ENCODE measurements at places on chromosomes 4 and X.

- peak; percentile 30 for DNase-seq
Observed at GRCh38 chr4:140637836-140638235, 69.1 kb upstream of the UCP1 start.

GRCh38 chr4:57981123-57981522, 870.9 kb upstream of the IGFBP7 start:
- no peak for DNase-seq

- DNase-seq: no peak
Observed at GRCh38 chrX:71532078-71532752, 689 bp upstream of the OGT start.

DNA sequence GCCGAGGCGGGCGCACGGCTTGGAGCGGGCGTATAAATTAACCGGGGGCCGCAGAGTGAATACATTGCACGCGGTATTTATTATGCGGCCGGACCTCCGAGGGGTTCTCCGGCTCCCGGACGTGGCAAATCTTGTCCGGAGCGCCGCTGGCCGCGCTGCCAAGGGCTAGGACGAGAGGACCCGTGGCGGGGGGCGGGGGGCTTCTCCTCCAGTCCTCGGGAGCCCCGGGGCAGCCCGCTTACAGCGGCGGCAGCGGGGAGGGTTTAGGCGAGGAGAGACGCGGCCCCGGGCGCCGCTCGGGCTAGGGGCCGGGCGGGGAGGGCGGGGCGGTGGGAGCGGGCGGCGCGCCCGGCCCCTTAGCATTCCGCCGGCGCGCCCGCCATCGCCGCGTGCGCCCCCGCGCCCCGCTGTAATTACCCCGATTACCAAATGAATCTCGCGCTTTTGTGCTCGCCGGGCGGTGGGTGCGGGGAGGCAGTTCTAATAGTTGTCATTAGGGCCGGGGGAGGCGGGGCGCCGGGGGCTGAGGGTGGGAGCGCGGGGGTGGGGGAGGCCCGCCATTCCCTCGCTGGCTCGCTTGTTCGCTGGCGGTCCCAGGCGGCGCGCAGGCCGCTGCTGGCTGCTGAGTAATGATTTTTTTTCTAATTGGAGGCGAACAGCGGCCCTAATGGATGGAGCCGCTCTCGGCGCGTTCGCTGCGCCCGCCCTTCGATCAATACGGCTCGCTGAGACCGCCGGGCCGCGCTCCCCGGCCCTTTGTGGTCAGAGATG, 276.6 kb downstream of the BCOR start:
- peak; percentile 8 for DNase-seq

- DNase-seq: no peak
Observed at GRCh38 chrX:57951666-57952319, 41.5 kb upstream of the ZXDA start.

- DNase-seq: no peak
Observed at GRCh38 chr4:91319556-91320268, 984.1 kb upstream of the GRID2 start.

GRCh38 chr4:124710015-124710741, 2.4 kb downstream of the ANKRD50 start:
- no peak for DNase-seq

DNA sequence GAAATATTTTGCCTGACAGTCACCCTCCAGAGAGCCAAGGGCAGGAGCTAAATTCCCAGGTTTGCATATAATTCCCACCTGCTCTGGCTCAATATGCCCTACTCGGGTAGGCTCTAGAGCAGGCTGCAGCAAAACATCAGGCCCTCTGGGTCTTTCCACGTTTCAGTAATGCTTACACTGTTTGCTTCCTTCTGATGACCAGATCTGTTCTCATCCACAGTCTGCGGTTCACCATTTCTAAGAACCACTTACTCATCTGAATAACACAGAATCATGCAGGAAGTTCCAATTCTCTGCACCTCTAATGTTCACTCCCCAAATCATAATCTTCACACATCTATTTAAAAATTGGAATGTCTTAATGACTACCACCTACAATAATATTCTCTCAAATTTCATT, 141.4 kb downstream of the PPP3CA start:
- DNase-seq: peak; percentile 46

- no peak for DNase-seq
Observed at GRCh38 chrX:131441033-131441432, 102.8 kb upstream of the OR13H1 start.

DNA sequence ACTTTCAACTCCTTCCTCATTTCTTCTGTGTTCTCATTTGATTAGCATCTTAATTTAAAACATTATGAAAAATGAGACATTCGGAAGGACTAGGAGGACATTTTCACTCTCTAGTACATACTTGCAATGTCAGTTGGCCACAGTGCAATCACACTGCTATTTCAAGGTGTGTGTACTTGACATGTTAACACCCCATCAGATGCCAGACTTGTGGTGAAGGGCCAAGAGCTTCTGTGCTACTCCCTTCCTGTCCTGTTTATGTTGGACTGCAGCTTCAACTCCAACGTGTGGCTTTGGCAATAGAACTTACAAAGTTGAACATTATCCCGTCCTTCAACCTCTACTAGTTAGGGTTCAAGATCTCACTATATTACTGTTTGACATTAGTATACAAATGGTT, 221.0 kb downstream of the PALLD start:
- DNase-seq: no peak

DNA sequence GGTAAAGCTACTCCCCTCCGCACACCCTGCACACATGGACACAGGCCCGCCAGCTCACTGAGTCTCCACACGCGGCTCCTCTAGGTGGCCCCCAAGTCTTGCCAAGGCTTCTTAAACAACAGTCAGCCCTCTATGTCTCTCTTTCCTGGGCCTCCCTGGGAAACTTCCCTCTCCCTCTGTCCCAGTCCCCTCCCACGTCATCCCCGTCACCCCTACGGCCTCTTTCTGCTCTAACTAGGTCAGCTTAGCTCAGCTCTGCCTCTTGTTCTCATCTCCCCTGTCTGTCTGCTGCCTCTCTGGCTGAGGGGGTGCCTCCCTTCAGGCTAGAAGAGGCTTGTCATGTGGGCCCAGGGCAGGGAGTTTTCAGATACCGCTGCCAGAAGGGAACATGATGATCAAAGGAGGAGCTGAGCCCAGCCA, 38.8 kb downstream of the SEPTIN6 start:
- no peak for DNase-seq

DNA sequence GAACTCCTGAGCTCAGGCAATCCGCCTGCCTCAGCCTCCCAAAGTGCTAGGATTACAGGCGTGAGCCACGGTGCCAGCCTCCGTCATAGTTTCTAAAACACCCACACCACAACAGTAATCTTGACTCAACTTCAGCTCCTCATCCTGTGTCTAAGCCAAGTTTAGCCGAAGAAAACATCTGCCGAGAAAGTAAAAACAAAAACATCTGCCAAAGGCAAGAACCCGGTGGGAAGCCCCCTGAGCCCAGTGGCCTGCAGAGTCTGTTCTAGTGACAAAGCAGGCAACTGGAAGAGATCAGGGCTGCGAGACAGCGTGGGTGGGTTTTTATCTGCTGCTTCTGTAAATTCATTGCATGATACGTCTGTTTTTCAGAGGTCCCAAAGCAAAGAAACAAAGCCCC, 26.6 kb upstream of the CD99 start:
- DNase-seq: no peak

- no peak for DNase-seq
Observed at GRCh38 chrX:123217077-123217476, 33.0 kb downstream of the GRIA3 start.

DNA sequence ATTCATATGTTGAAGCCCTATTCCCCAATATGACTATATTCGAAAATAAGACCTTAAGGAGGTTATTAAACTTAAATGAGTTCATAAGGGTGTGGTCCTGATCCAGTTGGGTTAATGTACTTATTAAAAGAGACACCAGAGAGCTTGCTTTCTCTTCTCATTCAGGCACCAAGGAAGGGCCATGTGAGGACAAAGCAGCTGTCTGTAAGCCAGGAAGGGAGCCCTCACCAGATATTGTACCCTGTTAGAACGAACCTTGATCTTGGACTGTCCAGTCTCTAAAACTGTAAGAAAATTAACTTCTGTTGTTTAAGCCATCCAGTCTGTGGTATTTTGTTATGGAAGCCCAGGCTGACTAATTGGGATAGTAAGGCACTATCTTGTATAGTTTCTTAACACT, 9.1 kb upstream of the YTHDC1 start:
- DNase-seq: no peak

DNA sequence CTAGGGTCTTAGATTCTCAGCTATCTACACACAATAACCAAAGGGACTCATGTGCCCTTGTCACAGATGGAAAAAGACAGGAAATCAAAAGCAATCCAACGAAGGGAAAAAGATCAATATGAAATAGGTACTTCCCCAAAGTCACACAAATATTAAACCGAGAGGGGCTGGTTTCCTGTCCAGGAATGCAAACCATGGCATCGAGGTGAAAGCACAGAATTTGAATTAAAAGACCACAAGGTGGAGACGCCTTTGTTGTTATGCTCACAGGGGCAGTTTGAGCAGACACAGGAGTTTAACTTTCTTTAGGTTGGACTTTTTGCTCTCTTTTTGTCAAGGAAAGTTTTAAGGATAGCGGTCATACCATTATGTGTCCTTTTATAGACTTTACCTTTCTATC, 14.3 kb downstream of the H2BW1 start:
- DNase-seq: no peak

GRCh38 chr4:119211867-119212233, 663 bp upstream of the USP53 start:
- no peak for DNase-seq

- no peak for DNase-seq
Observed at GRCh38 chr4:6881908-6882307, 27.7 kb upstream of the TBC1D14 start.

DNA sequence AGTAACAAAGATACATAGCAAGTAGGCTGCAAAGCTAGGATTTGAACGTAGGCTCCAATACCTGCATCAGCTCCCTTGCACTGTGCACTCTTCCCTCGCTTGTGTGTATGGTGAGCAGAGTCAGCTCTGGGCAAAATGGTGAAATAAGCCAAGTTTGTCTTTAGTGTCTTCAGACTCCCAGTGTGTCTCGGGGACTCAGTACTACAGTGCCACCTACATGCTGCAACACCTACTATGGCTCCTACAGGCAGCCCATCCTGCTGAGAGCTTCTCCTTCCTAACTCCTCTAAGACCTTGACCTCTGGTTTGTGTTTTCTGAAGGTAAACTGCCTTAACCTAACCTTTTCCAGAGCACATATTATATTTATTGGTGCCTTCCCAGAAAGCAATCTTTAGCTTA, 42.5 kb downstream of the RTL9 start:
- no peak for DNase-seq

DNA sequence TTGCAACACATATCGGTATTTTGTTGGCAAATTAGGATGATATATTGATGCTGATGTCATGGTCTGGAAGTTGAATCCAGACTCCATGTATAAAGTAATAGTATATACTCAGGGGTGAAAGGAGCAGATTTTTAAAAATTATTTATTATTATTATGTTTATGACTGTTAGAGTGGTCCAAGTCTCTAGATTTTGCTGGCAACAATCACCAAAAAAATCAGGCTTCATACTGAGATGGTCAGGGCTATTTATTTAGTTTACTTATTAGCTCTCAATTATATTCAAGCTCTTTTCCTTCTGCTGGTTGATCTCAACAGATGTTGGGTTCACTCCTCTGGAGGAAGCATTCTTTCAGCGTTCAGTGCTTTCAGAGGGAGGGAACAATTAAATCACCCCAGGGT, 73.9 kb upstream of the VCX3B start:
- DNase-seq: no peak

- DNase-seq: no peak
Observed at GRCh38 chr4:62822306-62822705, 1586.9 kb downstream of the TECRL start.

GRCh38 chr4:6109842-6110560, 90.3 kb downstream of the JAKMIP1 start:
- no peak for DNase-seq

GRCh38 chr4:120691106-120691505, 231.4 kb downstream of the PRDM5 start:
- DNase-seq: no peak

GRCh38 chr4:142778900-142779299, 67.2 kb downstream of the INPP4B start:
- no peak for DNase-seq

- DNase-seq: no peak
Observed at GRCh38 chr4:138911909-138912703, 103.5 kb upstream of the NOCT start.

- no peak for DNase-seq
Observed at GRCh38 chr4:123363729-123364128, 32.9 kb upstream of the SPRY1 start.

DNA sequence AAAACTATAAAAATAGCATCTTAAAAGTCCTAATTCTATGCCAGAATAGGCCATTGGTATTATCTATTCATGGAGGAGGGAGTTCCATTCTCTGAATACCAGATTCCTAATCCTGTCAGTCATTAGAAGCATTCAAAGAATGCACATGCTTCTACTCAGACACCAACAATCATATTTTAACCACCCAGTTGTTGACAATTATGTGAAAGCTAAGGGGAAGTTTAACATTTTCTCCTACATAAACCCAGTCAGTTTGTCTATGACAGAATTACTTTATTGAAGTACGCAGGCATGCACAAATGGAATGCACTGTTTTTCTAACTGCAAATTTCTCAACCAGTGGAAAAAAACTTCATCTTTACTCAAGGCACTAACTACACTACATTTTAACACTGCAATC, 69.6 kb upstream of the MTNR1A start:
- DNase-seq: no peak

GRCh38 chrX:115960440-115961084, 210.0 kb upstream of the AGTR2 start:
- no peak for DNase-seq

DNA sequence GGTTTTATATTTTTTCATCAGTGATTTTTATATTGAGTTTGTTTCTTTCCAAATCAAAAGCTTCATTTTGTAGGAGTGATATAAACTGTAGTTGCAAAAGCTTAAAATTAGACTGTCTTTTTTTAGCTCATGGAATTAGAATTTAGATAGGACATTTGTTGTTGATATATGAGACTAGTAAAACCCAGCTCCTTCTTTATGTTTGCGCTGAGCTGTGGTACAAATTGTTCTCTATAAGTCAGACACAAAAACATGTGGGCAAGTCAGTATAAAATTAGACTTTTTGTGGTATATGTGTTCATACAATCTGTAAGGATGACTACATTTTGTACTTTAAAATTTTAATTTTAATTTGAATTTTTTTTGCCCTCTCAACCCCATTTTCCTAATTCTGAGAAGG, 18.3 kb downstream of the FHIP1A start:
- no peak for DNase-seq

DNA sequence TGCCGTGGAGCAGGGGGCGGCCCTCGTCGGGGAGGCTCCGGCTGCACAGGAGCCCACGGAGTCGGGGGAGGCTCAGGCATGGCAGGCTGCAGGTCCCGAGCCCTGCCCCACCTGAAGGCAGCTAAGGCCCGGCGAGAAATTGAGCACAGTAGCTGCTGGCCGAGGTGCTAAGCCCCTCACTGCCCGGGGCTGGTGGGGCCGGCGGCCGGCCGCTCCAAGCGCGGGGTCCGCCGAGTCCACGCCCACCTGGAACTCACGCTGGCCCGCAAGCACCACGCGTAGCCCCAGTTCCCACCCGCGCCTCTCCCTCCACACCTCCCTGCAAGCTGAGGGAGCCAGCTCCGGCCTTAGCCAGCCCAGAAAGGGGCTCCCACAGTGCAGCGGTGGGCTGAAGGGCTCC, 589.4 kb downstream of the PPP4R3C start:
- DNase-seq: no peak

GRCh38 chr4:41977709-41978108, 3.8 kb upstream of the DCAF4L1 start:
- DNase-seq: no peak

GRCh38 chrX:51894697-51895336, 1.4 kb downstream of the MAGED1 start:
- DNase-seq: no peak

GRCh38 chrX:147901461-147902126, 10.1 kb upstream of the FMR1 start:
- DNase-seq: no peak

- DNase-seq: no peak
Observed at GRCh38 chr4:73187325-73187724, 71.3 kb downstream of the ANKRD17 start.

Data from activated CD4-positive, alpha-beta T cell treated with anti-CD3 and anti-CD28 coated beads, Interleukin-2, amount 50 U/mL, for 24 hours (primary cell).